ENCODE measurements at places on chromosomes 12 and 14.

- no peak for DNase-seq
Measured at GRCh38 chr12:124493809-124494750, 73.3 kb downstream of the NCOR2 start.

GRCh38 chr14:98792171-98792570 is 479.8 kb downstream of the BCL11B start:
- no peak for DNase-seq

- DNase-seq = peak; percentile 59
Measured at GRCh38 chr12:524167-524951, 64.6 kb downstream of the B4GALNT3 start.

DNA sequence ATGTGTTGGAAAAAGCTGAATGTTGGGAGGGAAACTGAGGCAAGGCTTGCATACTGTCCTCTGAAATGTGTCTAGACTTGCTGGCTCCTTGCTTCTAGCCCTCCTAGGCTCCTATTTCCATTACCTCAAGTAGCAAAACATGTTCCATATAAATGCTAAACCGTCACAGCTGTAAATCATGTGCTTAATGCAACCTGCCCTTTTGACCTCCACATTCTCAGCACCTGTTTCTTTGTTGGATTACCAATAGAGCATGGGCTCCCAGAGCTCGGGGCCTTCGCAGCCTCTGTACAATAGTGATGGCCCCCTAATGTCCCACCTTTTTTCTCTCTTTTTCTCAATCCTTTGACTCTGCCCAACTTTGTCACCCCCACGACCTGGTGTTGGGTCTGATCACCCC is 23.3 kb downstream of the RERGL start:
- DNase-seq = no peak

DNA sequence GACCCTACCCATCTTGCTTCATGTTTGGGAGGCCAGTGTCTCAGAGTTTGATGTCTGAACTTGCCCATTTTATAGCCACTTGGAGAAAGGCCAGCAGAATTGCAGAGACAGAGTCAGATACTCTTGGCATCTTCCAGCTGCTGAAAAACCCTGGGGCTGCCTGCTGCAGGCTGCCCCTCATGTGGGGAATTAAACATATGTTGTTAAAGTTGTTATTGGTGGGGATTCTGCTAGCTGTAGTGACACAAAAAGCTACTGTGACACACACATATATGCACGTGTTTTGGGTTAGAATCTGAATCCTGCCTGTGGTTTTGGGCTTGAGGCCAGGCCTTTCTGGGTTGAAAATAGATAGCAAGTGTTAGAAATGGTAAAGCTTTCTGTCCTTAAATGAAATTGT is 1288.4 kb downstream of the AACS start:
- DNase-seq = no peak

GRCh38 chr14:53796734-53797133 is 159.9 kb downstream of the BMP4 start:
- DNase-seq = no peak

- DNase-seq = no peak
Measured at GRCh38 chr12:9736936-9737705, 4.2 kb upstream of the CLECL1 start.

- DNase-seq = peak; percentile 7
Measured at GRCh38 chr12:118359541-118359915, 13.2 kb downstream of the TAOK3 start.

DNA sequence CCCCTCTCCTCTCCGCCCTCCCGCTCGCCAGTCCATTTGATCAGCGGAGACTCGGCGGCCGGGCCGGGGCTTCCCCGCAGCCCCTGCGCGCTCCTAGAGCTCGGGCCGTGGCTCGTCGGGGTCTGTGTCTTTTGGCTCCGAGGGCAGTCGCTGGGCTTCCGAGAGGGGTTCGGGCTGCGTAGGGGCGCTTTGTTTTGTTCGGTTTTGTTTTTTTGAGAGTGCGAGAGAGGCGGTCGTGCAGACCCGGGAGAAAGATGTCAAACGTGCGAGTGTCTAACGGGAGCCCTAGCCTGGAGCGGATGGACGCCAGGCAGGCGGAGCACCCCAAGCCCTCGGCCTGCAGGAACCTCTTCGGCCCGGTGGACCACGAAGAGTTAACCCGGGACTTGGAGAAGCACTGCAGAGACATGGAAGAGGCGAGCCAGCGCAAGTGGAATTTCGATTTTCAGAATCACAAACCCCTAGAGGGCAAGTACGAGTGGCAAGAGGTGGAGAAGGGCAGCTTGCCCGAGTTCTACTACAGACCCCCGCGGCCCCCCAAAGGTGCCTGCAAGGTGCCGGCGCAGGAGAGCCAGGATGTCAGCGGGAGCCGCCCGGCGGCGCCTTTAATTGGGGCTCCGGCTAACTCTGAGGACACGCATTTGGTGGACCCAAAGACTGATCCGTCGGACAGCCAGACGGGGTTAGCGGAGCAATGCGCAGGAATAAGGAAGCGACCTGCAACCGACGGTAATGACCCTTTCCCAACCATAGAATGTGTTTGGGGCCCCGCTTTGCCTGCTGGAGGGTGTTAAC is 615 bp downstream of the CDKN1B start:
- DNase-seq = peak; percentile 20

DNA sequence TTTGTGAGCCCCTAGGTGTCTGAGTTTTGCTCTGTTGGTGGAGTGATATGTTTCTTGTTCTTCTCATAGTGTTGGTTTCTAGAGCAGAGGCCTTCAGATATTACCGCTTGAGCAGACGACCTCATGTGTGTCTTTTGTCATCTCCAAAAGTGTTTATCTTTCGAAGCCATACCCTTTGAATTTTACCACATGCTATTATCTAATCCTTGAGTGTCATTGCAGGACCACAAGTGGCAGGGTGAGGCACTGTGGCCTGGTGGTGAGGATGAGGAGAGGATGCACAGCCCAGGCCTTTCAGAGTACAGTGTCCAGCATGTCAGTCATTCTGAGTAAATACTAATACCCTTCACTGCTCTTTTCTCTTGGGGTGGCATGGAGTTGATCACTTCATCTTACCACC is 57.2 kb upstream of the CISTR start:
- no peak for DNase-seq

GRCh38 chr14:46058964-46059563 is 592.5 kb downstream of the RPL10L start:
- DNase-seq = no peak

DNA sequence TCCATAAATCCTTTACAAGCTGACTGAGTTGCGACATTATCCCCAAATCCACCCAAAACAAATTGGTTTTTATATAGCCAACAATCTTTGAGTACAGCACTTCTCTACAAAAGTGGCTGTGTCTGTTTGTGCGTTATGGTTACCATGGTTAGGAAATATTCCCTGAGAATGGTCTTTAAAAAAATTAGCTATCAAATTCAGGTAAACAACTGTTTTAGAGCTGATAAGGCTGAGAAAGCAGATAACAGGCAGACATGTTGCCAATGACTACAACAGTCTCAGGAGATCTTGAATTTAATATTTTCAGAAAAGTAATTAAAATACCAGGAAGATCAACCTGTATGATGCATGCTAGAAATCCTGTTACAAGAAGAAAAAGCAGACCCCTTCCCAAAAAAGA is 248.0 kb downstream of the RASSF9 start:
- no peak for DNase-seq

GRCh38 chr12:26195250-26195640 is at the start of gene SSPN:
Gene SSPN, plus strand, starts transcription at chr12:26195573. Its CDS starts 100 bp downstream, at chr12:26195673.
- no peak for DNase-seq

DNA sequence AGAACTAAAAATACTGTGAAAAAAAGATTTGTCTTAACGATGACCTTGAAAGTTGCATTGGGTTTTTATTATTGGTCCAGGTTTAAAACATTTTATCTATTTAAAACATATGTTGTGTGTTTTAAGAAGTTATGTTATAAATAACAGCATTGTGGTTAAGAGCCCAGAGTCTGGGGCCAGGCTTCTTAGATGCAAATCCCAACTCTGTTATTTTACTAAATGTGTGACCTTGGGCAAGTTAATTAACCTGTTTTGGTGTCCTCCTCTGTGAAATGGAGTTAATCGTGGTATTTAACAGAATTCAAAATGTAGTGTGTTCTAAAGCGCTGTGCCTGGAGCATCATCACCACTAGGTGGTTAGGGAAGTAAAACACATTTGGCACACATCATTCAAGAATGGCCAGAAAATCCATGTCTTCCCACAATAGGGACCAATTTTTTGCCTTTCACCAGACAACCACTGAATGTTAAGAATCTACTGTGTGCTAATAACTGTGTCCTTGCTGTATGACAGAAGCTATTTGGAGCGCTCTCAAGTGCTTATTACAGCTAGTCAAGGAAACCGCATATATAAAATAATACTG is 133.3 kb downstream of the MON2 start:
- DNase-seq = no peak

GRCh38 chr12:111401167-111401605 is 4.5 kb upstream of the SH2B3 start:
- no peak for DNase-seq

GRCh38 chr12:20865873-20866272 is 55.4 kb downstream of the SLCO1B3 start:
- DNase-seq = no peak

- DNase-seq = no peak
Measured at GRCh38 chr12:97148941-97149559, 242.0 kb downstream of the NEDD1 start.

DNA sequence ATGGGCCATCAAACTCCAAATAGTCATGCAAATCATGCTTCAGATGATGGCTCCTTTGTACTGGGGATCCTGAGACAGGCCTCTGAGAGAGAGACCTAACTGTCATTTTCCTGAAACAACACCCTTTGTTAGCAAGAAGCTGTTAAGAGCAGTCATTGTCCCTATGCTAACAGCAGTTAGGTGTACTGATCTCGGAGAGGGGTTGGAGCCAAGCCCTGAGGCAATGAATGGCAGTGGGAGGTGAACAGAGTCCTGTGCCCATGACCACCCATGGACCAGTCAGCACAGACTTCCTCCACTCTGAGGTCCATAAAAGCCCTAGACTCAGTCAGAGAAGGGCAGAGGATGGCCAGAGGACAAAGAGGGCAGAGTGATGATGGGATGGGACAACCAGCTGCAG is 747.6 kb upstream of the LRFN5 start:
- DNase-seq = no peak

- no peak for DNase-seq
Measured at GRCh38 chr14:95535226-95536021, 574 bp downstream of the GLRX5 start.

DNA sequence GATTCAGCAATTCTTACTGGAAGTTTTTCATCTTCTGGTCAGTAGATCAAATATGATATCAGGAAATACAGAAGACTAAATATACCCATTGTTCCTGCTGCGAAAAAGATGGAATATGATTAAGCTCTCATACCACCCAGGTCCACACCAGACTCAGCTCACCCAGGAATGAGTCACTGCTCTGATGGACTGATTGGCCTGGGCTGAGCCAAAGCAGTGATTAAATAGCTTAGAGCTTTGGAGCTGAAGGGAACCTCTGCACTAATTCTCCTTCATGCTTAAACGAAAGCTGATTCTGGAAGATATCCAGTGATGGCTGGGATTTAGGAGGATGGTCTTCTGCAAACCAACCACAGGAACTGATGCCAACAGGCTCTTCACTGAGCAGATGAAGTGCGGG is 62.0 kb upstream of the SYT1 start:
- DNase-seq = peak; percentile 41

Measured in PC-9 (cell line).